Placental pericyte (primary cell): ENCODE measurements at places on chromosomes 16 and 17. TPM values are rescaled to one million over a fixed set of nuclear protein-coding genes. Genes with fewer than 3 reads are reported as not detected.

The ABCA6 gene
- total RNA-seq = 4.2 and 7.7 TPM in 2 replicates

The LRRC36 gene
- total RNA-seq = not detected in 2 replicates

The RPS15A gene
- total RNA-seq = 542 and 1,043 TPM in 2 replicates

The CDC42EP4 gene
- total RNA-seq = 39.0 and 52.0 TPM in 2 replicates

The TNFRSF13B gene
- total RNA-seq = not detected in 2 replicates

The CTRB2 gene
- total RNA-seq = not detected in 2 replicates

The SLC4A1 gene
- not detected in 2 replicates for total RNA-seq

The HES7 gene
- total RNA-seq = under 0.01 TPM in 1 of 2 replicates, not detected in the other
